ENCODE measurements at places on chromosomes 12 and 14.

- no peak for DNase-seq
Observed at GRCh38 chr12:24955389-24955788, 6.5 kb upstream of the BCAT1 start.

DNA sequence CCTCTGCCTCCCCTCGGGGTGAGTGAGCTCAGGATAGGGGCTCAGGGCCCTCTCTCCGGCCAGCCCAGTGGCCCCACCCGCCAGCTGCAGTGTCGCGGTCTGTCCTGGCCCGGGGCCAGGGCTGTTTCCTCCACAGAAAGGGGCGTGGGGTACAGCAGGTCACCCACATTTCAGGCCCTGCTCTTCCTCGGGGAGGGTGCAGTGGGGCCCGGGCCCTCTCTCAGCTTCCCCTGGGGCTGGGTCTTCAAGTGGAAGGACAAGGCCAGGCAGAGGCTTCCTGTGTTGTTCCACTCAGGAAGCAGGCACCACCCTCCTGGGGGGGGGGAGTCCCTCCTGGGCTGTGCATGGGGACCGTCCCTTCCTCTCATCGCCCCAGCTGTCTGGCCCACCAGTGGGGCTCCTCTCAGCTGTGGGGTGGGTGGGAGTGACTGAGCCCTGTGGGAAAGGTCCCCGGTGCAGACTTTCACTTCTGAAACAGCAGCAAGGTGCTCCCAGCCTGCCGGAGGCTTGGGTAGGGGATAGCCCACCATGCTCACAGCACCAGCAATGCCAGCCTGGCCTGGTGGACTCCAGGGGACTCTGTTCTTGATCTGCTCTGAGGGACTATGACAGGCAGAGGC is 3.7 kb downstream of the GPR132 start:
- no peak for DNase-seq

GRCh38 chr14:71324767-71325272 is 417.6 kb downstream of the PCNX1 start:
- DNase-seq = no peak

DNA sequence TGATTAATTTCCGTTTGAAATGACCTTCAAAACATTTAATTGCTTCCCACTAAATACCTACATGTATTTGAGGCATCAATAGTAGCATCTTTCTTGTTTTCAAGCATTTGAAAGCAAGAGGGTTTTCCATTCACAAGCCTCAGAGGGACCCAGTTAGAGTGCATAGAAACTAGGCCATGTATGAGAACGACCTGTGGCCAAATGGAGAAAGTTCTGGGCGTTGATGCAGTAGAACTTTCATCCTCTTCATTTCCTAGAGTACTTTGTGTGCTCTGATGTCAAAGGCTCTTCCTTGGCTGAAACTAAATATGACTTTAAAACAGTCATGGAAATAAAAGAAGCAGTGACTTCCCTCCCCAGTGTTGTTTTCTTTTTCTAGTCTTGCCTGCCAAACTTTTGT is 944 bp upstream of the DHRS7 start:
- no peak for DNase-seq

DNA sequence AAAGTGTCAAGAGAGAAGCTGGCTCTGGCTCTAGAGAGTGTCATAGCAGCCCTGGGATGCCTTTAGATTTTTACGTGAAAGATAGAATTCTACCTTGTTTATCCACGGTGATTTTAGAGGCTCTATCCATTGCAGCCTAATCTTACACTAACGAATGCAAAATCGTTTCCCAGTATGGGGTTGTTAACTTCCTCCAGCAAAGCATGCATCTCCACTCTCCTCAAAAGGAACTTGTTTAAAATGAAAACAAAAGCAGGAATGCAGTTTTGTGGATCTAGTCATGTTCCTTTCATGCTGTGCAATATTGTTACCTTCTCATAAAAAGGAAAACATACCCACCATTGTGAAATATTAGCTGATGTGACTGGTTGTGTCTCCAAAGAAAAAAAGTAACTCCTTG is 88.4 kb downstream of the ANO2 start:
- DNase-seq = no peak

GRCh38 chr14:91388551-91388975 is 29.1 kb downstream of the CCDC88C start:
- no peak for DNase-seq

DNA sequence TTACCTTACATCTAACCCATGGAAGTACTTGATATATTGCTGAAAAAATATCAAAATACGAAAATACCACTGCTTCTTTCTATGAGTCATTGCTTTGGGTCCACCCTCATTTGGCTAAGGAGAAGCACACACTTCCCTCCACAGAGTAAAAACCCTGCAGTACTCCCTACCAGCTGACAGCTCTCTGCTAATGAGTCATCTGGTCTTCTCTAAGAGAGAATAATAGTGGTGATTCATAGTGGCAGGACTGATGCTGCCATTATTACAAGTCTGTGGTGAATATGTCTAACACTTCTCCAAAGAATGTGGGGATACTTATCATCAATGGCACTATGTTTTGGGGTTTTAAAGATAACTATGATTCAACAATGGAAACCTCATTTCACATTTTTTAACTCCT is 90.7 kb downstream of the PPFIA2 start:
- DNase-seq = peak; percentile 53

DNA sequence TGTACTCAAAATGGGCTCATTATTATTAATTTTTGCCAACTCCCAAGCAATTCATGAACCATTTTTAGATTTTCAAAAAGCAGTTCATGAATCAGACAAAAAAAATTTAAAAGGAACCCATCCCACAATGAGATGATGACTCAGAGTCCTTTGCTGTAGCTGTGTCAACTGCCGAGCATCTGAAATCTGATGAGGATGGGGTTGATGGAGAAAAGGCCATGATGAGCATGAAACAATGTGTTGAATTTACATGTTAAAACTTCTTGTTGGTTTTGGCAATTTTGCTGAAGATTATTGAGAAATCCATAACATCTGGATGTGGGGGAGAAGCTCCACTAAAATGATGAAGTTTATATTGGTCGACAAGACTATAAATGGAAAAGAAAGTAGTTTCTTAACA is 378.0 kb downstream of the FOXG1 start:
- DNase-seq = peak; percentile 99

- DNase-seq = no peak
Observed at GRCh38 chr12:96150442-96150841, 43.7 kb upstream of the ELK3 start.

- DNase-seq = no peak
Observed at GRCh38 chr12:93847517-93848474, 170.6 kb downstream of the CRADD start.

DNA sequence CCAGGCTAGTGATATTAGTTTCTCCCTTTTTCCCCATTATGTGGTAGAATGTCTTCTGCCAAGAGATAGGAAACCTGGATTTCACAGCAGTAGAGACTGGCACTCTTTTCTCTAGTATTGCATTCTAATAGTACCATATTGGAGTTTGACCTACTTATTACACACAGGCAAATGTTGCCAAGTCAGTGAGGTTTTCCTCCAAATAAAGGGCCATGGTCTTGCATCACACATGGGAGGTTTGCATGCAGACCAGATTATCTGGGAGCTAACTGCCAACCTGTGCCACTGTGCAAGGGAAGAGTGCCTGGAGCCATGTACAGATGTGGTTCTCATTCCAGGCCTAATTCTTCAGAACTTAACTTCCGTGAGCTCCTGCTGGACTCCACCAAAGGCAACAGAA is 113.3 kb downstream of the ANO6 start:
- no peak for DNase-seq

- DNase-seq = no peak
Observed at GRCh38 chr12:106239951-106240335, 7.9 kb downstream of the CKAP4 start.

DNA sequence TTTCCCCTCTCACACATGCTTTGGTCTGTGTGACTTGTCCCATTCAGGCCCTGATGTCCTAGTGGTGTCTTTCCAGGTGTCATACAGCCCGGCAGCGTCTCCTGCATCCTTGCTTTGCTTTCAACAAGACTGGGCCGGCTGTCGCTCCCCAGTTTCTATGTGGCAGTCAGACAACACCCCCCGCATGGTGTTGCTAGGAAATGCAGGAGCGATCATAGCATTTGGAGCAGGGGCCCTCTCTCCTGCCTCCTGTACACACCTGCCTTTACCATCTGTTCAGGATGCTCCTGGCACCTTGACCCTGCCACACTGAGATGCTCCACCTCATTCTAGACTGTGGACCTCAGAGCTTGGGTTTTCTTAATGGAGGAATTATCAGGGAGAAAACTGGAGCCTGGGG is 29.5 kb downstream of the CACNA1C start:
- DNase-seq = no peak

DNA sequence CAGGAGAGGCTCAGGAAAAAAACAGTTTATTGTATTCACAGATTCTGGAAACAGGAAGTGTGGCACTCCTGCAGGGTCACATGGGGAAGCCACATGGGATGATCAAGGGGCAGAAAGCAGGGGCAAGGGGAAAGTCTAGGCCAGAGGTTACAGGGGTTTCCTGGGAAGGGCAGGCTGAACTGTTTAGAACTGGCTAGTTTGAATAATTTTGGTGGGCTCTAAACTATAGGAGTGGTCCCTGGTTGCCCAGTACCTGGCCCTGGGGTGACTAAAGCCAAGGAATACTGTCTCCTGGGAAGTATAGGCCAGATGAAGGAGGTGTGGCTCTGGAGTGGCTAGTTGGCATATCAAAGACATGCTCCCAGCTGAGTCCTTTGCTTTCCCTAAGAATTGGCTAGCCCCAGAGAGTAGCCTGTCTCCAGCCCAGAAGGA is 169.2 kb downstream of the SLC41A2 start:
- no peak for DNase-seq

GRCh38 chr14:101109347-101109638 is 205.8 kb upstream of the RTL1 start:
- no peak for DNase-seq

- no peak for DNase-seq
Observed at GRCh38 chr14:81485372-81485771, 48.3 kb downstream of the SEL1L start.

DNA sequence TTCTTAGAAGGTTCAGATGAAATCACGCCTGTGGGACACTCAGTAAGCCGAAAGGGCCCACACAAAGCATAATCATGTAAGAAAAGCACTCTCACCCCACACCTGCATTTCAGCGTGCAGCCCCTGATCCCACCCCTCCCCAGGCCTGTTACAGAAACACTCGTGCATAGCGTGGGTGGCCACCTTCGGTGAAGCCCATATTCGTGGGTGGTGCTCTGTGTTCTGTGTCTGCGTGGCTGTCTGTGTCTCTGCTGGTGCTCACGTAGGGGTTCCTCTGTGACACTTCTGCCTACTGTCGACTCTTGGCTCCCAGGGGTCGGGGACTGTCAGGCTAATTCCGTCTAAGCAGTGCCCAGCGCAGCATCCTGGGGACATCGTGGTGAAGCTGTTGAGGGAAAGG is 74.0 kb downstream of the B4GALNT3 start:
- DNase-seq = no peak

Measured in fibroblast of skin of left biceps (primary cell).